ENCODE measurements at places on chromosomes 7 and 10.

- DNase-seq: no peak
Measured at GRCh38 chr7:55147736-55148135, 128.9 kb downstream of the EGFR start.

GRCh38 chr10:119339109-119339508 lies 131.7 kb downstream of the GRK5 start:
- DNase-seq: no peak

GRCh38 chr10:124283949-124284250 lies 134.8 kb downstream of the OAT start:
- no peak for DNase-seq

DNA sequence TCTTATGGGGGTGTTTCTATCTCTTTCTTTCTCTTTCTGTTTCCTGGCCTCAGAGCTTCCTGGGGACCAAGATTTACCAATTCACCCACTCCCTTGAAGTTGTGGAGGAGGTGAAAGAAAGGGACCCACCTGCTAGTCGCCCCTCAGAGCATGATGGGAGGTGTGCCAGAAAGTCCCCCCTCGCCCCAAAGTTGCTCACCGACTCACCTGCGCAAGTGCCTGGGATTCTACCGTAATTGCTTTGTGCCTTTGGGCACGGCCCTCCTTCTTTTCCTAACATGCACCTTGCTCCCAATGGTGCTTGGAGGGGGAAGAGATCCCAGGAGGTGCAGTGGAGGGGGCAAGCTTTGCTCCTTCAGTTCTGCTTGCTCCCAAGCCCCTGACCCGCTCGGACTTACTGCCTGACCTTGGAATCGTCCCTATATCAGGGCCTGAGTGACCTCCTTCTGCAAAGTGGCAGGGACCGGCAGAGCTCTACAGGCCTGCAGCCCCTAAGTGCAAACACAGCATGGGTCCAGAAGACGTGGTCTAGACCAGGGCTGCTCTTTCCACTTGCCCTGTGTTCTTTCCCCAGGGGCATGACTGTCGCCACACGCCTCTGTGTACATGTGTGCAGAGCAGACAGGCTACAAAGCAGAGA lies 12.2 kb downstream of the AQP1 start:
- DNase-seq: no peak

- no peak for DNase-seq
Measured at GRCh38 chr7:6030988-6031387, at the start of gene ANKRD61. Gene ANKRD61, plus strand, starts transcription at chr7:6031376. Its CDS starts 0 bp downstream, at chr7:6031376.
